ENCODE measurements at places on chromosomes 16 and 17.

- DNase-seq = no peak
Measured at GRCh38 chr16:8882725-8883377, 700 bp downstream of the LITAFD start.

DNA sequence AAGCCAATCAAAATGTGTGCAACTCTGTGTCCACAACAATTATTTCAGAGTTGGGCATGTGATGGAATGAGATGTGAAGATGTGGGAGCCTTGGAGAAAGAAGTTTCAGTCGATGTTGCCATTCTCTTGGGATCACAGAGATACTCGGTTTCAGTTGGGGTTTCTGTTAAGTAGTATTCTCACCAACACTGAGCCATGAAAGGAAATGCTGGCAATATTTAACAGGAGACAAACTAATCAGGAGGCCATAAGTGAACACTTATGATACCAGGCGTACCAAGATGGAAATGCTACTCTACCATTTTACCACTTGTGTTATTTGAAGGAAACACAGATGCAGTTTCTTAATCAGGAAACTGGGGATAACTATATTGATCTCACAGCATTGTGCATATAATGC lies 53.3 kb upstream of the NUDT7 start:
- DNase-seq = no peak

DNA sequence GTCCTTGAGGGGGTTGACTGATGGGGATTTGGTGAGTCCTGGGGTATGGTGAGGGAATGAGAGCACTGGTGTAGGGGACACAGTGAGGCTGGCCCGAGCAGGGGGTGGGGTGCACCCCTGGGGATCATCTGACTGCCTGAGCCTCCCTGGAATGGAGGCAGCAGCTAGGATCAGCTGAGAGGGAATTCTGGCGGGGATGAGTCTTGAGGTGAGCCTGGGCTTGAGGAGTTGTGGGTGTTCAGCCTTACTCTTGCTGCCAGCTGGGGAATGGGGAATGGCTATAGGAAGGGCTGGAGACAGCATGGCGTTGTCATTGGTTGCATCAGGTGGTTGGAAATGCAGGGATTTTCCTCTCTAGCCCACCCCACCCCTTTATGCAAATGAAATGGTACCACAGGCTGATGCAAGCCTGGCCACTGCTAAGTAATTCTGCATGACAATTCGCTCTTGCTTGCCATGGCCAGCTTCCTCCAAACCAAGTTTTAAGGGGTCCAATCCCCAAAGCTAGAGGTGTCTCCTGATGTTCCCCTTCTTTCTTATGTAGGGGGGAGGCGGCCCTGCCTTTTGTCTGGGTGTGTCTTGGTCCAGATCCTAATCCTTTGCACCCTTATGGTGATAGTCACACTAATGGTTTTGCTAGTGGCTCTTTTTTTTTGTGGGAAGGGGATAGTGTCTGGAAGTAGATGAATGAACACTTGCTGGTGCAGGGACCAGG lies 7.5 kb downstream of the NFE2L1 start:
- DNase-seq = no peak

DNA sequence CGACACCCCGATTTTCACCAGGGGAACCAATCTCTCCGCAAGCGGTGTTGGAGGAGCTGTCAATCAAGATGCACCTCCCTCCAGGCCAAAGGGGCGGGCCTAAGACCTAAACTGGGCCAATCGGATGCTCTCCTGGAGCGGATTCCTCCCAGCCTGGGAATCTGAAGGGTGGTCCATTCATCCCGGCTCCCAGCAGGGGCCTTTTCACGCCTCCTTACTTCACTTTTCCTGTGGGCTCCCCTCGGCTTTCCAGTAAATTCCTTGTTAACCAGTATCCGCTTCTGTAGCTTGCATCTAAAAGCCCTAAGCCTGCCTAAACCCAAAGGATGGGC lies 17.1 kb downstream of the C16orf74 start:
- peak; percentile 68 for DNase-seq

- DNase-seq = no peak
Measured at GRCh38 chr16:75226550-75227360, 8.0 kb downstream of the CTRB1 start.

DNA sequence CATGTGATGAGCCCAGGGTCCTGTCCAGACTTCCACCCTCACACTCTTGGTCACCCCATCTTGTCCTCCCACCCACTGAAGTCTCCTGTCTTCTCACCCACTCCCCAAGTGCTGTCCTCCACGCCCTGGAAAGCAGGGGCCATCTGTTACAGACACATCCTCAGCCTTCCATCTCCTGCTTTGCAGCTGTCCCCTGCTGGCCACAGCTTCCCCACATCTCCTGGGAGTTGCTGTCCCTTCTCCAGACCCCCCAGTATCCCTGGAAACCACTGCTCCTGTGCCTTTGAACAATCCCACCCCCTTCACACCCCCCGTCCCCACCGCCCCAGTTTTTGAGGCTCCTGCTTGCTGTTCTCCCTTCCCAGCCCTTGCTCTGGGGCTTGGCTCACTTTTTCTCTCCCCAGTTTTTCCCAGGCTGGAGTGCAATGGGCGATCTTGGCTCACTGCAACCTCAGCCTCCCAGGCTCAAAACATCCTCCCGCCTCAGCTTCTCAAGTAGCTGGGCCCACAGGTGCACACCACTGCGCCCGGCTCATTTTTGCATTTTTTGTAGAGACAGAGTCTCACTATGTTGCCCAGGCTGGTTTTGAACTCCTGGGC lies 30.4 kb upstream of the ZFP90 start:
- no peak for DNase-seq

DNA sequence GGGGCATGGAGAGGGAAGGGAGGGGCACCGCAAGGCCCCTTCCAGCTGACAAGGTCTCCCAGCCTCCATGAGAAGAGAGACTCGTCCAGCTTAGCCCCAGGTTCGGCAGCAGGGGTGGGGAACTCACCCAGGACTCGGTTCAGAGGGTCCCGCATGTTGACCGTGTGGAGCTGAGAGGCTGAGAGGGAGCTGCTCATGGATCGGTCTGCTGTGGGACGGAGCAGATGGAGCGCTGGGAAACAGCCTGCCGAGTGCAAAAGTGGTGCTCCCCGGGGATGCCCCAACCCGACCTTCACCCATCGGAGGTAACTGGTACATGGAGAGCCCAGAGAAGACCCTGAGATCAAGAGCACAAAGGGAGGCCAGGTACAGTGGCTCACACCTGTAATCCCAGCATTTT lies 4.9 kb downstream of the CSF3 start:
- DNase-seq = no peak

DNA sequence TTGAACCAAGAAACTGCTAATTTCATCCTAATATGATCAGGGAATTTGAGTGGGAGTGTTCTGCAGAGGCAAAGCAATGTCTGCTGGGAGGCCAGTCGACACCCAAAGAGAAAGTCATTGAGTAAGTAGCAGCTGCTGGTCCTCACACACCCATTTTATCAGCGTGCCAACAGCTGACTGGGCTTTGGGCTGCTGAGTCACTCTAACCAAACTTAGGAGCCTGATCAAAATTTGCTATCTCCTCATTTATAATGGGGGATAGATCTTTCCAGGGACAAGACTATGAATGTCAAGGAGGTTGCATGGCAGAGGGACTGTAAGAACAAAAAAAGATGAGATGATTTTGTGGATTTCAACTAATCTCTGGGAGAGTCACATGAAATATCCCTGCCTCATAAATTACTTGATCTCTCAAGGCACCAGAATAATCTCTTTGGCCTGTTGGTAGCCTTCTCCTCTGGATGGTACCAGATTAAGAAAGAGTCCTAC lies 32.9 kb downstream of the CPSF4L start:
- no peak for DNase-seq

GRCh38 chr17:17711641-17712162 lies 30.4 kb downstream of the RAI1 start:
- no peak for DNase-seq

DNA sequence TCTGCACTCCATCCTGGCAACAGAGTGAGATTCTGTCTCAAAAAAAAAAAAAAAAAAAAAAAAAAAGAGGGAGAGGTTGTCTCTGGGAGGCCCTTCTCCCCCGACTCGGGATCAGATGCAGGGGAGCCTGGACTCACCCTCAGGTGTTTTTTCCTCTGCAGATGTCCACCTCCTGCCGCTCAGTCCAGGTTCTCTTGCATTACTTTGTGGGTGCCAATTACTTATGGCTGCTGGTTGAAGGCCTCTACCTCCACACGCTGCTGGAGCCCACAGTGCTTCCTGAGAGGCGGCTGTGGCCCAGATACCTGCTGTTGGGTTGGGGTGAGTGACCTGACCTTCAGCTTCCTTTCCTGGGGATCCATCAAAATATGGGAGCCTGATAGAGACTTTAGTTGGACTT lies 34.1 kb downstream of the GLP2R start:
- DNase-seq = no peak

- peak; percentile 76 for DNase-seq
Measured at GRCh38 chr17:67386965-67387551, 10.0 kb downstream of the PITPNC1 start.

GRCh38 chr16:14310519-14310991 lies 239.4 kb downstream of the MRTFB start:
- DNase-seq = no peak

DNA sequence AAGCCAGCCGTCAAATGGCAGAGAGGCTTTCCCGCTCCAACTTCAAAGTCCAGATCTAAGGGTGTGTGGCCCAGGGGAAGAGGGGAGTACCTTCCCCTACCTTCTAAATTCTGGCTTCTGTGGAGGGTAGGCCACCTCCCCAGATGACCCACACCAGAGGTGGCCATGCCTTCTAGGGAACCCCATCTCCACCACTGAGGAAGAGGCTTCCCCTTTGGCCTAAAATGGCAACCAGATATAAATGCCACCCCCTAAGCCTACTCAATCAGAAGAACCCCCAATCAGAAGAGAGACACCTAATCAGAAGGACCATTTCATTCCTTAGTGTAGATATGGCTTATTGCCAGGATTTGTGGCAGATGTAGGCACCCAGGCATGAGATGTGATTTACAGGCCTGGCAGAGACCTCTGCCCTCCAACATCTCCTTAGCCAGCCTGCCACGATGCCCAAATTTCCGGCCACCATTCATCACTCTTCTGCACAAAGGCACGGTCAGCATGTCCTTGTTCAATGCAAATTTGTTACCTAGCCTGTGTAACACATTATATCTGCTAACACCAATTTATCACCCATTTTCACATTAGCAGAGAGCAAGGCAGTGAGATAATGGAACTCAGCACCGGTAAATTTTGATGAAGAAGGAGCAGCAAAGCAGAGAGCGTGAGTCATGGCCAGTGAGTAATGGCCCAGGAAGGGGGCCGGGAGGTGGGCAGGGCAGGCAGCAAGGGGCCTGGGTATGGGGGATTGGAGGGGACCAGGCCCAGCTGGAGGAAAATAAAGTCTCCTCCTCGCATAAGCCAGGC lies 1.2 kb upstream of the MGAT5B start:
- DNase-seq = no peak

DNA sequence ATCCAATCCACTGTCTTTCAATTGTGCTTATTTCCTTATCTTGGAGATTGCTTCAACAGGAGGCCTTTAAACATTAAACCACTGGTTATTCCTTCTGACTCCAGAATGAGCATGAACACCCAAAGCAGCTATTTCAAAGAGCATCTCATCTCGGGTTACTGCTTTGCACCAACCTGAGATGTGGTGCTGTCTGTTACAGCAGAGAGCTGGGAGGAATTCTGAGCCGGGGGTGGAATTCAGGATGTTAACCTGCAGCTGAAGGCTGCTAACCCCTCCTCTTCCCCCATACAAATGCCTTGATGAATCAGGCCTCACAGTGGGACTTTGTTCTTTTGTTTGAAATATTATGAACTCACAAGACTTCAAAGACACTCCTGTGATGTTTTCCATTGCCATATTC lies 113.1 kb downstream of the SHISA9 start:
- DNase-seq = no peak

DNA sequence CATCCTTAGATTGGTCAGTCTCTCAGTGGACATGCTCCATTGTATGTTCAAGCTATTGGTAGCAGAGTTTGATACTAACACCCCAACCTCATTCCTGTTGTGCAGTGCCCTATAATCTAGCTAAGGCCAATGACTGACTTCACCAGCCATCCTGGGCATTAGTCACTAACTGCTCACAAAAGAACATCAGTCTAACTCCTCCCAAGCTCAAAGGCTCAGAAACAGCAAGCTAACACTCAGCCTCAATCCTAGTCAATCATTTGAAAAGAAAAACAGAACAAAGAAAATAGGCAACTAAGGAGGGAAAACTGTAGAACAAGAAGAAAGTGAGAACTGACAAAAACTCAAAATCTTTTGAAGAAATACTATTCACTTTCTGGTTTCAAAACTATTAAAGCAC lies 199.1 kb upstream of the C17orf78 start:
- no peak for DNase-seq

- no peak for DNase-seq
Measured at GRCh38 chr16:27444470-27444869, 42.5 kb downstream of the IL21R start.

DNA sequence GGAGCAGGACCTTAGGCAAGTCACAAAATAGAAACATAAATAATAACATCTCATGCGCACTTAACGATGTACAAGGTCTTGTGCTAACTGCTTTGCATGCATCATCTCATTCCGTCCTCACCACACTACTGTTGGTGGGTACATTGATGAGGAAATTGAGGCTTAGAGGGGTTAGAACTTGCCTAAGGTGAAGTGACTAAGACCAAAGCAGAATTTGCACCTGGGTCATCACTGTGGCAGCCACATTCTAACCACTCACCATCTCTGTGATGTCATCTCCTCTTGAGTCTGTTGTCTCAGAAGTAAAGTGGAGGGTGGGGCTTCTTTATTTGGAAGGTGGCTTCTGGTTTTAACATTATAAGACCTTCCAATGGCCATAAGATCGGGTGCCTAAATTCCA lies 20.4 kb upstream of the TRIM25 start:
- no peak for DNase-seq

GRCh38 chr16:12995721-12996372 lies 94.4 kb downstream of the SHISA9 start:
- no peak for DNase-seq

Measured in nephron progenitor cell (in vitro differentiated cells).